ENCODE measurements at places on chromosomes 3 and 15.

DNA sequence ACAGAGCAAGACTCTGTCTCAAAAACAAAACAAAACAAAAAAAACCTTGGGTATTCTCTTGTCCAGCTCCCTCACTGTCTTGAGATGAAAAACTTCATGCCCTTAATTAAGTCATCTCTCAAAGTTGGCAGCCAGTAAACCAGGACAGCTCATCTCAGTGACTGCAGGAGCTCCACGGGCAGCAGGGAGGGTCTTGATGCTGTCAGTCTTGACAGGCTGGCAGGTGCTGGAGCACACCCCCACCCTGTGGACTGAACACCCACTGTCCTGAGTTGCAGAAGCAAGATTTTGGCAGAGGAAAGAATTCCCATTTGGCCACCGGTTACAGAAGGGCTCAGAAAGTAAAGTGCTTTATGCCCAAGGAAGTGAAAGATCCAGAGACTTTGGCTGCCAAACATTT lies 8.0 kb downstream of the DNAJA4 start:
- DNase-seq, result no peak

GRCh38 chr3:100737334-100737733 lies 28.0 kb downstream of the TFG start:
- DNase-seq, result peak; percentile 15

DNA sequence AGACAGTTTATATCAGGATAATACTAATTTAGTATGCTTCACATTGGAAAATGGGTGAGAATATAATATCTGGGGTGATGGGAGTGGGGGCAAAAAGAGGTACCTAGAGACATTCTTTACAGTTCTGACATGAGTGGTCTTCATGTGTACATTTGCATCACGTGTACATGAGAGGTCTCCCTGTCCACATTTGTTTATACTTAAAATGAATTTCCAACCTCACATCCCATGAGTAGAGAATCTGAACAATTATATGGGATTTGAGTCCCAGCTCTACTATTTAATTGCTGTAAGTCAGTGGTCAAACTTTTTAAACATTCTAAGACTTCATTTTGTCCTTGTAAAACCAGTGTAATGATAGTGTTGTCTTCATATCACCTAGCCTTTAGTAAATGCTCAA lies 408.4 kb downstream of the NAALADL2 start:
- no peak for DNase-seq

DNA sequence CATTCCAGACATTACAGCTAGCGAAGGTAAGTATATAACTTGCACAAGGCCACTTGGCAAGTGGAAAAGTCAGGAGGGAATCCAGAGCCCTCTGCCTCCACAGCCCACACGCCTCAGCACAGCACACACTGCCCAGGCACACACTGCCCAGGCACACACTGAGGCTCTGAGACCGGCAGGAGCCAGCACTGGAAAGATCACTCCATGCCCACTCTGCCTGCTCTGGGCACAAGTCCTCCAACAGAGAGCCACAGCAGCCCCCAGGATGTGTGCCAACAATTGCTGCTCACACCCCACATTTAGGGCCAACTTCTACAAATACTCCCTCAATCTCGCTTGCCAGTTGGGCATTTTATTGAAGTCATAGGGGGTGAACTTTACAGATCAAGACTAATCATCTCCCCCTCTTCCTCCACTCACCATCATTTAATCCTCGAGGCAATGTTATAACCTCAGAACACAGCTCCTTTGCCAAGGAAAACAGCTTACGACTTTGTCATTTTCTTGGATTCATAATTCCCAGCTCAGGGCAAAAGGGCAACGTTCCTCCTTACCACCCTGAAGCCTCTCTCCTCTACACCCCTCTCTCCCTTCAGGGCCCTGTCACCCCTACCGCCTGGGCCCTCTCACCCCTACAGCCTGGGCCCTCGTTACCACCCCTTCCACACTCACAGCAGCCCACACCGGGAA lies 53.0 kb upstream of the TPM1 start:
- DNase-seq, result no peak
